ENCODE measurements at places on chromosomes 5 and 9.

GRCh38 chr9:70406434-70406862 is 8.0 kb downstream of the KLF9 start:
- DNase-seq = peak; percentile 93

DNA sequence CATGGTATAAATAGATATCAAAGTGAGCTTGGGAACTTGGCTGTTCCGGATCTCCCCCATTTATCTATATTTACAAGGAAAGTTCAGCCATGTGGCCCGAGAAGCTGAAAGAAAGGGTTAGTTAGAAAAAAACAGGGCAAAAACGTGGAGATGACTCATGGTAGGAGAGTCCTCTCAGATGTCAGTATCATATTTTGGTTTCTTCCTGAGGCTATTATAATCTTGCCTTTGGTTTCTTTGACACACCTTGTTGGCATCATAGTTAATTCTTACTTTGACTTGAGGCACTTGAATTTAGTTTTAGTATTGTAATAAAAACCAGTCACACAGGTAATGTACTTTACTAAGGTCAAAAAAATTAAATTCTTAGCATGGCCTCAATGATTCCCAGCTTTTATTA is 59.9 kb downstream of the GABRA6 start:
- no peak for DNase-seq

- DNase-seq = no peak
Measured at GRCh38 chr9:93118863-93119702, 15.0 kb downstream of the NINJ1 start.

- DNase-seq = no peak
Measured at GRCh38 chr5:30505014-30505886, 688.2 kb upstream of the CDH6 start.

DNA sequence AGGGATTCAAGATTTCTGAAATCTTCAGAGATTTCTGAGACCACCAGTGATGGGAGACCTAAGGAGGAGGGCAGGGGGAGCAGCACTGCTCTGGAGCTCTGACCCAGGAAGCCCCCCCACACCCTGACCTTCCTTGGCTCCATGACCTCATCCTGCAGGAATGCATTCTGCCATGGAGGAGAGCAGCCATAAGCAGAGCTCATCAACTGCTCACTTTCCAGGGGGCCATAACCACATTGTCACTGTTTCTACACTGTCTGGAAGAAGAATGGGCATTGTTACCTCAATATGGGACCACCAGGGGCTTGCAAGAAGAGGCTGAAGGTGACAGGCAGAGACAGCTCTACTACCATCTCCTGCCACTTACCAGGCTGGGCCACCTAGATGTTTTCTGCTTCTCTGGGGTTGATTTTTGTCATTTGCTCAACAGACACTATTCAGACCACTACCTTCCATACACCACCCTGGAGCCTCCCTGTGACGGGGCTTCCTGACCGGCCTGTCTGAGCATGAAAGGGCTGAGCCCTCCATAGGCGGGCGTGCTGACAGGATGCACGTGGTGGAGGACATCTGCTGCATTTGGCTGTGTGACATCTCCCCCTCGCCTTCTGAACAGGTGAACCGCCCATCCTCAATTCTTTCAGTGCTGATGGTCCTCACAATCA is 2.3 kb upstream of the TSC1 start:
- no peak for DNase-seq

DNA sequence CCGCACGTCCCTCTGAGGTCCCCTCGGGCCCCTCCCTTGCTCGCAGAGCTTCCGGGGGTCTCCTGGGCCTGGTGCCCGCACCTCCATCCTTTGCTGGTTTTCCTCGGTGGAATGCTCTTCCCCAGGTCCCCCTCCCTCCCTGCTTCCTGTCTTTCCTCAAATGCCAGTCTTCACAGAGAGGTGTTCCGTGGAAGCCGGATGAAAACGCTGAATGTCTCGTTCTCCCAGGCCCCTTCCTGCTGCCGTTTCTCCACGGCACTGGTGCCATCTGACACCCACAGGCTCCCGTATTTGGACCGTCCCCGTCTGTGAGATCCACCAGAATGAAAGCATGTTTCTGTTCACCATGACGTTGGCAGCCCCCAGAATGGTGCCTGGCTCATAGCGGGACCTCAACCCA is 4.1 kb downstream of the OR2V1 start:
- no peak for DNase-seq

GRCh38 chr5:71973563-71973962 is 133.7 kb upstream of the MAP1B start:
- DNase-seq = no peak

DNA sequence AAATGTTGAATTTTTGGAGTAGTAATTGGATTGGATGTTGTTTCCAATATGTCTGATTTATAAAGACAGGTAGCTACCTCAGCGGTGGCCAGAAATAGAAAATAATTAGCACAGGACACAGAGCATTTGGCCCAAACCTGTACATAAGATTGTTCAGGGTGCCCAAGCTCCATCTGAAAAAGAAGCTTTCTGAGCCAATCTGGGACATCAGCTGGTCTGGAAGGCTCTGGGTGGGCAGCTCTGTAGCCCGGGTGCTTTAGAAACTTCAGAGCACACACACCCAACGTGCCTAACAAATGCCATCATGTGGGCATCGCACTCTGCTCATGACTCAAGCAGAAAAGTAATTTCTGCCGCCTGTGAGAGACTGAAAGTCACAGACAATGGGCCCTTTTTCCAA is 460.7 kb downstream of the ICE1 start:
- DNase-seq = no peak

DNA sequence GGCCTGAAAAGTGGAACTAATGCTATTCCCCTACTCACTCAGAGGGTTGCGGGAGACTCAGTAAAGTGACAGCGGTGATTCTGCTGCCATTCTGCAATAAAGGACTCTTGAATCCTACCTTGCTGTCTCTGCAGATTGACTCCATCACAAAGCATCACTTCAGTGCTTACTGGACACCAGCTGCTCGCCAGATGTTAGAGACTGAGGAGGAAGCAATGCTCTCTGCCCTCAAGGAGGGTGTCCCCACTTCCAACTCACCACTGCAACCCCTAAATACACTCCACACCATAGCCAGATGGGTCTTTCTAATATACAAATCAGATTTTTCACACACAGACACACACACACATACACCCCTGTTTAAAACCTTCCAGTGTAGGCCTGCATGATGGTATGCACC is 21.4 kb downstream of the TTLL11 start:
- DNase-seq = no peak

GRCh38 chr5:97074859-97075489 is 67.4 kb downstream of the LIX1 start:
- no peak for DNase-seq

All from suppressor macrophage (primary cell).